ENCODE measurements at places on chromosomes 16 and 17.

DNA sequence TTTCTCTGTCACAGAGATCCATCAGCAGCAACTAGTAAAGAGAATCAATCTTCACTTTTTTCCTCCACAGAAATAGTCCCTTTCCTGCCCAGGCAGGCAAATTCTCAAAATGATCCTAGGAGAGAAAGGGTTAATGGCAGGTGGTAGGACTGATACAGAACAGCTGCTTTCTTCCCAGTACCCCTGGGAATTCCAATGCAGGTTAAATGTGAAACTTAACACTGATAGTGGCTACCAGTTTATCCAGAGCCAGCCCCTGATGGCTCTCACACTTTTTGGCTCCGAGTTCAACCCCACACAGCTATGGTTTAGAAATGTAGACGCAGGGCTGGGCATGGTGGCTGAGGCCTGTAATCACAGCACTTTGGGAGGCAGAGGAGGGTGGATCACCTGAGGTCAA lies 22.2 kb downstream of the MARVELD3 start:
- DNase-seq: no peak

DNA sequence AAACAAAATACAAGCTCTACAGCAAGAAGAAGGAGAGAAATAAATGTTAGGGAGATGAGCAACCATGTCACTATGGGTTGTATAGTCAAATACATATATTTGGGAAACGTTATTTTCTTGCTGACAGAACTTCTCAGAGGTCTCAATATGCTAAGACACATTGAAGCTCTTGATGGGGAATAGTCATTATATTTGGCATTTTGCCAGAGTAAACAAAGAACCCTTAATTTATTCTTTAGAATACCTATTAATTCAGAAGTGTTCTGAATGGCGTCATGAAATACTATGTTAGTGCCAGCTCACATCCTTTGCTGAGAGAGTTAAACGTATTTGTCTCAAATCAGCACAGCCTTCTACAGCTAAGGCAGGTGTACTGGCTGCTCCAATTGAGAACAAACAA lies 458.9 kb downstream of the CDH13 start:
- DNase-seq: no peak

DNA sequence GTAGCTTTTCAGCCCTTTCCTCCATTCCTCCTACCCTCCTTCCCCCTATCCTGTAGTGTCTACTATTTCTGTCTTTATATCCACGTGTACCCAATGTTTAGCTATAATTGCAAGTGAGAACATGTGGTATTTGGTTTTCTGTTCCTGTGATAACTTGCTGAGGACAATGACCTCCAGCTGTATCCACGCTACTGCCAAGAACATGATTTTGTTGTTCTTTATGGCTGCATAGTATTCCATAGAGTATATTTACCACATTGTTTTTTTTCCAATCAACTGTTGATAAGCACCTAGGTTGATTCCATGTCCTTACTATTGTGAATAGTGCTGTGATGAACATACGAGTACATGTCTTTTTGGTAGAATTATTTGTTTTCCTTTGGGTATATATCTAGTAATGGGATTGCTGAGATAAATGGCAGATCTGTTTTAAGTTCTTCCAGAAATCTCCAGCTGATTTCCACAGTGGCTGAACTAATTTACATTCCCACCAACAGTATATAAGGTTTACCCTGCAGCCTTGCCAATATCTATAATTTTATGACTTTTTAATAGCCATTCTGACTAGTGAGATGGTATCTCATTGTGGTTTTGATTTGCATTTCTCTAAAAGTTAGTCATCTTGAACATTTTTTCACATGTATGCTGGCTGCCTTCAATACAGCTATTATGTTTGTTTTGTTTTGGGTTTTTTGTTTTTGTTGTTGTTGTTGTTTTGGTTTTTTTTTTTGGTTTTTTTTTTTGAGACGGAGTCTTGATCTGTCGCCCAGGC lies 10.9 kb upstream of the COPRS start:
- DNase-seq: no peak

GRCh38 chr17:59487161-59487873 lies 78.1 kb upstream of the DHX40 start:
- DNase-seq: no peak
